ENCODE measurements at places on chromosomes 5 and 9.

DNA sequence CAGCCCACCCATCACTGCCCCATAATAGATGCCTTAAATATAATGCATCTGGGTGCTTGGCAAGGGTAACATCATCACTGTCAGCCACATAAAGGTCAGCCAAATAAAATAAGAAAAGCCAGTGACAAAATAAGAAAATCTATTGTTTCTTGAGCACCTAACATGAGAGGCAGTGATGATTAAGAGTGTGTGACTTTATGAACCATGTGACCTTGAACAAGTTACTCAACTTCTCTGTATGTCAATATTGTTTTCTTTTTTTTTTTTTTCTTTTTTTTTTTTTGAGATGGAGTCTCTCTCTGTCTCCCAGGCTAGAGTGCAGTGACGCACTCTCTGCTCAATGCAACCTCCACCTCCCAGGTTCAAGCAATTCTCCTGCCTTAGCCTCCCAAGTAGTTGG, 98.7 kb downstream of the CDK5RAP2 start:
- no peak for DNase-seq

- no peak for DNase-seq
These were observed 132.8 kb downstream of the OR2K2 start for GRCh38 chr9:111197256-111197655.

- DNase-seq: no peak
These were observed 90.4 kb downstream of the UBE2R2 start for GRCh38 chr9:33907347-33907746.

DNA sequence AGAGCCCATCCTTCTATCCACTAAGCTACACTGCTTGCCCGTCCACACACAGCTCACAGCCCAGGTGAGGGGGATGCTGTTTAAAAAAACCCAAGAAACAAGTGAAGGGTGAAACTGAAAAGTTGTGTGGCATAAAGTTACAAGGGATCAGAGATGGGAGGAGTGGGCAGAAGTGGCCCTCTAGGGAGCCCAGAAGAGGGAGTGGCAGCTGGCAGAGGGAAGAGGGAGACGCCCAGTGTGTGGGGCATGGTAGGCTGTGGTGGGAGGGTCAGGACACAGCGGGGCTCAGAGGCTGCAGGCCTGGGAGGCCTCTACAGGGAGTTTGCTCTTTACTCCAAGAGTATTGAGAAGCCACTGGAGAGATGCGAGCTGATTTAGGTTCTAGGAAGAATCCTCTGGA, 30.1 kb upstream of the HRH2 start:
- no peak for DNase-seq

DNA sequence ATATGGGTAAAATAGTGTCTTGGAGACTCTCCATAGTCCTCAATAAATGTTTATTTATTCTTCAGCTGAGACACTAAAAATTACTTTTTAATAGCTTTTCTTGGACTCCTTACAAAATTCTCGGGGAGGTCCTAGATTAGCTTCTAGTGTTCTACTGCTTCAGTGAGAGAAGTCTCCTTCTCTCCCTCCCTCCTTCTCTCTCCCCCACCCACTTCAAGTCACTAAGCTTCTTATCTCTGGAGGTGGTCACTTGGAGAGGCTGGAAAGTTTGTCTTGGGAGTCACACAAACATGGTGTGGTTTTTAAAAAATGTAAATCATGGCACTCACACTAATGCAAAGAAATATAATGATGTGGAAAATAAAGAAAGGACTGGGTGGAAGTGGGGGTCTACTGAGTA, 64.1 kb downstream of the SEMA6A start:
- no peak for DNase-seq

DNA sequence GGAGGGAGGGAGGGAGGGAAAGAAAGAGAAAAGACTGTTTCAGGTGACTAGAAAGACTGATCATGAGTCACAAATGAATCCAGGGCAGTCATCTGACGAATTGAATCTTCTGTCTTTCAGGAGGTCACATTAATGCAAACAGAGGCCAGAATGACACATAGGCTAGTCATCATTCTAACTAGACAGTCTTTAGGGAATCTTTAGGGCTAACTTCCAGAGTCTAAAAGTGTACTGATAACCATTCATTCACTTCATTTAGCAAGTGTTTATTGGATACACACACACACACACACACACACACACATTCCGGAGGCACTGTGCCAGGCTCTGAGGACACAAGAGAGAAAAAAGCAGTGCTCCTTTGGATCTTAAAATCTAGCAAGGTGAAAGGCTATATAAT, 156.7 kb downstream of the EBF1 start:
- no peak for DNase-seq

GRCh38 chr5:123696921-123697341, 185.0 kb downstream of the CSNK1G3 start:
- DNase-seq: no peak

GRCh38 chr9:98808411-98808815, 943 bp downstream of the GALNT12 start:
- no peak for DNase-seq

DNA sequence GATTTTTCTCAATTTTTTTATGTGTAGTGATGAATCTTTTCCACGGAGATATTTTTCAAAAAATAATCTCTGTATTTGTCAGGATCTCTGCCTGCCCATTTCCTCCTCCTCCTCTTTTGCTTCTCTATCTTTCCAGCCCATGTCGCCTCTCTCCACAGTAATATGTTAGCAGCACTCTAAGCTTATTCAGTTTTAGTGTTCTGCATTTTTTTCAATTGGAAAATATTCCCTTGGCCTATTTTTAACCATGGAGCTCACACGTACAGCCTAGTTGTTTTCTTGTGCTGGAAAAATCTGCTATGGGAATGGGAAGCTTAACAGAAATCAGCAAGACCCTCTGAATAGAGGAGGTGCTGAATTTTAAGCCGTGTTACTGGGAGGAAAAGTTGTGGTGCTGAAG, 16.3 kb downstream of the TRPC7 start:
- DNase-seq: no peak

DNA sequence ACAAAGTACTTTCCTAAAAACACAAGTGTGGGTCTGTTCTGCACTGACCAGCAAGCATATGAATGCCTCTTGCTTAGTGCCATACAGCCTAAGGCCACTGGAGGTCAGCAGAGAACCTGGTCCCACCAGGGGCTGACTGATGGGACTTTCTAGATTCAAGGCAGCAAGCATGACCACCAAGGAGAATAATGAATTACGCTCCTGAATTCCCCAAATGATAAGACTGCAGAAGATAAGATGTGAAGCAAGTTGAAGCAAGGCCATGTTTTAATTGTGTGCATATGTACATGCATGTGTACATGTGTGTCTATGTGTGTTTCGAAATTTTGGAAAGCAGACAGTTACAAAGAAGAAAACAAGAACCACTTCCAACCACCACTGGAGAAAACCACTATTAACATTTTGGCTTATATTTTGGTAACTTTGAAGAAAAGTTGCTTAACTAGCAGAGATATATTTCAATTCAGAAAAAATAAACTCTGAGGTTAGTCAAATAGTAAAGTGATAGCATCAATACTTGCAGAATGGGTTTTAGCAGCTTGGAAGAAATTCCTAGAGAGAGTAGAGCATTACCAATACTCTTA, 70.5 kb downstream of the ERP44 start:
- peak; percentile 73 for DNase-seq

DNA sequence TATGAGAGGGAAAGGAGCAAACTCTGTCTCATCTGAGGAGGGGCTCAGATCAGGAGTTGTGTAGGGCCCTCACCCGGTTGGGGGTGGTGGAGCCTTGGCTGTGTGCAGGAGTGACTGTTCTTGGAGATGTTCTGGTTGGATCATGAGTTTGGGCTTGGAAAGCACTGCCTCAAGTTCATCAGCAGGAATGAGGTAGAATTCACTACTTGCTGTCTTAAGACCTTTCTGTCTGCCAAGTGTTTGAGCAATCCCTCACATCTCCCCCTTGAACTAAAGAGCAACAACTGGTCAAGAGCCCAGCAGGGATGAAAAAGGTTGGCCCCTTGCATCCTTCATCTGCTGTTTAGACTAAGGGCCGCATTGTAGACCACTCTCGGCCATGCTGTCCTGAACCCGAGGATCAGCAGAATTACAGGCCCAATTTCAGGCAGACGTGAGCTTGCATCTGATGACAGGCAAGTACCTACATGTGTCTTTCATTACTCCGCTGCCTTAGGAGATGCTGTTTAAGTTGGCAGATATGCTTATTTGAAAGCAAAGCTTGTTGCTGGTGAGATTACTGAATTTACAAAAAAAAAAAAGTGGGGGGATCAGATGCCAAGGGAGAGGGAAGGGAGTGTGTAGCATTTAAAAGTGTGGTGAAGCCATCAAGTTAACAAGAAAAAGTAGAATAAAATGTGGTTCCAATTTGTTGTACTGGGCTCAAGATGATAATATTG, 36.4 kb downstream of the PIK3R1 start:
- no peak for DNase-seq

DNA sequence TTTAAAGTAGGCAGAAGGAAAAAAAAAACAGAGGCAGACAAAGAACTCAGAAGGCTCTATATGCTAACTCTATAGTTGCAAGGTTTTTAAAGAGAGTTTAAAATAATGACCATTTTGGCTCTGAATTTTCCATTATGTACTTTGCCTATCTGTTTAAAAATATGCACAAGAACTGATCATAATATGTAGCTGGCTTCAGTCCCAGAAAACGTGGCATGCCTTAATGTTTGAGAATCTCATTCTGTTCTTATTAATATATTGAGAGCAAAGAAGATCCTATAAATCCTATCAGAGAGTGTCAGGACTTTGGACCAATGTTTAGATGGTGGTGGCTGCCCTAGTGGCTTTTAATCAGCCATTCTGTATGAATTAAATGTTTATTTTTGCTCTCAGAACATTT, 121.5 kb downstream of the JMY start:
- no peak for DNase-seq

- peak; percentile 90 for DNase-seq
These were observed 813 bp downstream of the HNRNPK start for GRCh38 chr9:83978992-83979811.

- DNase-seq: peak; percentile 26
These were observed 38.4 kb downstream of the EGR1 start for GRCh38 chr5:138503487-138504270.

- no peak for DNase-seq
These were observed 25.4 kb upstream of the ELL2 start for GRCh38 chr5:95986937-95987520.

GRCh38 chr5:180302256-180302655, 10.4 kb upstream of the MAPK9 start:
- DNase-seq: no peak

GRCh38 chr5:151062405-151063141, 18.3 kb downstream of the TNIP1 start:
- no peak for DNase-seq

GRCh38 chr9:16619402-16619801, 251.1 kb downstream of the BNC2 start:
- no peak for DNase-seq

GRCh38 chr5:175809531-175810121, 61.8 kb upstream of the CPLX2 start:
- DNase-seq: no peak

DNA sequence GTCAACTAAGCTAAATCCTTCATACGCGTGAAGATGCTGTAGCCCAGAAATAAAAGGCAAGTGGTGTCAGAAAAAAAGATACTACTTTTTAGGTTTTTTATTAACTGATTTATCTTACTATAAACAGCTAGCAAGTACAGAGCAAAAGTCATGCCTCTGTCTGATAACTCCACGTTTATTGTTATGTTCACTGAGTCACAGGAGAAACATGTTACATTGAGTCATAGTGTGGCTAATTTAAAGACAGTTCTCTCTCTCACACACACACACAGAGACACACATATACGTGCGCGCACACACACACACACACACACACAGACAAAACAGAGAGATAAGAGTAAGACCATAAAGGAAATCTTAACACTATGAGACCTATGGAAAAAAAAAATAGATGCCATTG, 770.0 kb upstream of the CDH10 start:
- DNase-seq: no peak

DNA sequence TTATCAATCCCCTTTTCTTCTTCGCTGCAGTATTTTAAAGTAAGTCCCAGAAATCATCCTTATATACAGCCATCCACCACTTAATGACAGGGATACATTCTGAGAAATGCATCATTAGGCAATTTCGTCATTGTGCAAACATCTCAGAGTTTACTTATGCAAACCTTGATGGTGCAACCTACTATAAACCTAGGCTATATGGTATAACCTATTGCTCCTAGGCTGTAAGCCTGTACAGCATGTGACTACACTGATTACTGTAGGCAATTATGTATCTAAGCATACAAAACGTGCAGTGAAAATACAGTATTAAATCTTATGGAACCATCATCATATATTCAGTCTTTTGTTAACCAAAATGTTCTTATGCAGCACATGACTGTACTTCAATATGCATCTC, 36.8 kb downstream of the SAXO1 start:
- no peak for DNase-seq

- DNase-seq: no peak
These were observed 59.6 kb downstream of the LRRTM2 start for GRCh38 chr5:138815529-138815928.

DNA sequence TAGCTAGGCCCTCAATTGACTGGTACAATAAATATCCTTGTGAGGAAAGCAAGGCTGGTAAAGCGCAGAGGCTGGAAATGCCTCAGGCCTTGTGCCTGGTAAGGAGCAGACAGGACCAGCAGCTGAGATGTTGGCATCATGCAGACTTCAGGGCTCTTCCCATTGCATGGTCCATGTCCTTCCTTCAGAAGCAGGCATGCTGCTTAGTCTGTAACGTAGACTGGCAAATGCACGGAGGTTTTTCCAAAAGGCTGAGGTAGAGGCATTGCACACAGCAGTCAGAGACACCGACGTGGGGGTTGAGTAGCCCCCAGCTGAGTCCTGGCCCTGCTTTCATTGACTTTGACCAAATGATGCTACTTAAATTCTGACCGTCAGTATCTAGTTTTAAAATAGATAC, 87.1 kb downstream of the ADRB2 start:
- no peak for DNase-seq

GRCh38 chr5:7329141-7329540, 66.8 kb upstream of the ADCY2 start:
- no peak for DNase-seq

DNA sequence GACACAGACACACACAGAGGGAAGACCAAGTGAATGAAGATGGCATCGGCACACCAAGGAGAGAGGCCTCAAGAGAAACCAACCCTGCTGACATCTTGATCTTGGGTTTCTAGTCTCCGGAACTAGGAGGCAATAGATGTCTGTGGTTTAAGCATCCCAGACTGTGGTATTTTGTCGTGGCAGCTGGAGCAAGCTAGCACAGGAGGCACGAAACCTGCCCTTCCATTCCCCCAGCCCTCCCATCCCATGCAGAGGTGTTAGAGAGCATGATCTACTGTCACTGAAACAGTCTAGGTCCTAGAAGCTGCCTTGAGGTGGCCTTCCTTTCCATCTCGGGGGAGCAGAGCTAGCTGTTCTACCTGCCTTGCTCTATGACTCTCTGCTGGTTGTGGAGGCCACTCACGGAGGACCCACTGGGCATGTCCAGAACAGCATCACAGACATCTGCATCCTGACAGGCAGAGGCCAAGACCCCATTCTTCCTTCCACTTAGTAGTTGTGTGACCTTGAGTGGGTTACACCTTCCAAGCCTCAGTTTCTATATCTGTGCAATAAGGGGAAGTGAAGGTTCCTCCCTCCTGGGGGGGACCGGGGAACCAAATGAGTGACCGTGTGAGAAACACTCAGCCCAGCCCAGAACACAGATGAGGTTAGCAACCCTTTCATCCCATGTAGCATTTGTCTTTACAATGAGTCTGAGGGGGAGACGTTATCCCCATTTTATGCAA, 134.3 kb upstream of the BOD1 start:
- no peak for DNase-seq

GRCh38 chr5:179793468-179794139, at the start of gene LTC4S:
TSS of gene LTC4S (plus strand) at chr5:179793986. CDS start at chr5:179794081, 95 bp downstream.
- no peak for DNase-seq

Measured in stimulated activated CD4-positive, alpha-beta T cell treated with anti-CD3 and anti-CD28 coated beads, Interleukin-4, amount 100 ng/mL, for 24 hours (primary cell).